ENCODE measurements at places on chromosomes 6 and 20.

DNA sequence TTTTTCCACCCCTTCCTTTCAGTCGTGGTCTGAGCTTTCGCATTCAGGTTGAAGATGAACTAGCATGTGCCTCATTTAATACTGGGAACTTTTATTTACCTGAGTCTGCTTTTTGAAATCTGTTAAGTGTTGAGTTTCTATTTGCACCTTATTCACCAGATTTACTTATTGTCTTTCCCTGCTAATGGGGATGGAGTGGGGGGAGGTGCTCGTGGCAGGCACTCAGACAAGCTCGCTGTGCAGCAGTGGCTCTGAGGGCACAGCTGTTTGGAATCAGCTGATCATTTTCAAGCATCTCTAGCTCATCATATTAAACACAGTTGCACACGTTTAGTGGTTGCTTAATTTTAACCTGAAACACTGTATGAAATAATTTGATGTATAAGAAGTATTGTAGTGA lies 35.6 kb downstream of the UTRN start:
- no peak for DNase-seq

DNA sequence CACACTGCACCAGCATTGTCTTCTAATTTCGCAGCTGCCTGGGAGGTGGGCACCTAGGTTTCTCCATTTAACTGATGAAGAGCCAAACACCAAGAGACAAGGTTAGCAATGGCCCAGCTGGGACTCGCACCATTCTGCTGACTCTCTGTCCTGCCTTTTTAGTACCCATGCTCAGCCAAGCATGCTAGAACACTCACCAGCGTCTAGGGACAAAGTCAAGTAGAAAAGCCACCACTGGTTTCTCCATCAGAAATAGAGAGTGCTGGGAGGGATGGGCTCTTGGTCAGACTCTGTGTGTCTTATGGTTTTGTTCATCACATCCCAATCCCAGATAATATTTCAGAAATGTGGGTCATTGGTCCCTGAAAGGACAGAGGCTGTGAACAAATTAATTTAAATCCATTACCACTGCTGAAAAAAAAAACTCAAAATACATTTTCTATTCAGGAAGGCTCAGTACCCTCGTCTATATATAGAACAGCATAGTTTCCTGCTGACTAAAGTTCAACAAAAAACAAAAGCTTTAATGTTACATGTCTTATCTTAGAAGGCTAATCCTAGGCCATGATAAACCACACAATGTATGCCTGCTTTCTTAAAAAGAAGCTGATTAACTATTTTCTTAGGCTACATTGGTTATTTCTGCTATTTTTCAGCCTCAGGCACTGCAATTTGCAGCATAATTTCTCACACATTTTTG lies 111.0 kb downstream of the TBC1D7 start:
- DNase-seq: peak; percentile 44

DNA sequence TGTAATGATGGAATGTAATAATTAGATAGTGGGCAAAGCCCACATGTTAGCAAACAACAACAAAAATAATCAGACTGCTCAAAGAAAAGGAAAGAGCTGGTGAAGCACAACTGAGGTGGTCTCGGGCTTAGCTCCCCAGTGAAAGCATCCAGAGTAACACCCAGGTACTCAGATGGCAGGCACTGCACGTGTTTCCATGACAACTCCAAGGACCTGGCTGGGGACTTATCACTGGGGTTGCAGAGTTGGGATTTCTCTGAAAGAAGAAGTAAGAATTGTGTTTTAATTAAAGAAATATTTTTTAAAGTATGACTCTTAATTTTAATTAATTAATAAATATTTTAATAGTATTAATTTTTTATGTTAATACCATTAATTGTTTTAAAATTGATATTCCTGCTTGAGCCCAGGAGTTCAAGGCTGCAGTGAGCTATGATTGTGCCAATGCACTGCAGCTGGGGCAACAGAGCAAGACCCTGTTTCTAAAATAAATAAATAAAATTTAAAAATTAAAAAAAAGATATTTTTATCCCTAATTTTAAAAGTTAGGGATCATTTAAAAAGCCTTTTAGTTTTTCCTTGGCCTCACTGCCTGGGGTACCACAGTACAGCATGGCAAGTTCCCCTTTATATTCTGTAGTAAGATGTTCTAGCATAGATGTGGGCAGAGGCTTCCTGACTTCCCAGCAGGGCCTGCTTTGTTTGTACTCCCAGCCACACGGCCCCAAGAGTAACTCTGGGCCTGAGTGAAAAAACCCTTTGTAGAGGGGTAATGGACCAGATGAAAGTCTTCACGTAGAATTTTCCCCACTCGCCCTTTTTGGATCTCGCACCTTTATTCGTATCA lies 42.2 kb upstream of the UST start:
- no peak for DNase-seq

- DNase-seq: no peak
These were observed 74.6 kb upstream of the LAMP5 start for GRCh38 chr20:9439806-9440205.

GRCh38 chr6:112480553-112480952 lies 133.4 kb downstream of the RFPL4B start:
- peak; percentile 5 for DNase-seq

- no peak for DNase-seq
These were observed 156.7 kb downstream of the SYCP2 start for GRCh38 chr20:59776626-59777330.

DNA sequence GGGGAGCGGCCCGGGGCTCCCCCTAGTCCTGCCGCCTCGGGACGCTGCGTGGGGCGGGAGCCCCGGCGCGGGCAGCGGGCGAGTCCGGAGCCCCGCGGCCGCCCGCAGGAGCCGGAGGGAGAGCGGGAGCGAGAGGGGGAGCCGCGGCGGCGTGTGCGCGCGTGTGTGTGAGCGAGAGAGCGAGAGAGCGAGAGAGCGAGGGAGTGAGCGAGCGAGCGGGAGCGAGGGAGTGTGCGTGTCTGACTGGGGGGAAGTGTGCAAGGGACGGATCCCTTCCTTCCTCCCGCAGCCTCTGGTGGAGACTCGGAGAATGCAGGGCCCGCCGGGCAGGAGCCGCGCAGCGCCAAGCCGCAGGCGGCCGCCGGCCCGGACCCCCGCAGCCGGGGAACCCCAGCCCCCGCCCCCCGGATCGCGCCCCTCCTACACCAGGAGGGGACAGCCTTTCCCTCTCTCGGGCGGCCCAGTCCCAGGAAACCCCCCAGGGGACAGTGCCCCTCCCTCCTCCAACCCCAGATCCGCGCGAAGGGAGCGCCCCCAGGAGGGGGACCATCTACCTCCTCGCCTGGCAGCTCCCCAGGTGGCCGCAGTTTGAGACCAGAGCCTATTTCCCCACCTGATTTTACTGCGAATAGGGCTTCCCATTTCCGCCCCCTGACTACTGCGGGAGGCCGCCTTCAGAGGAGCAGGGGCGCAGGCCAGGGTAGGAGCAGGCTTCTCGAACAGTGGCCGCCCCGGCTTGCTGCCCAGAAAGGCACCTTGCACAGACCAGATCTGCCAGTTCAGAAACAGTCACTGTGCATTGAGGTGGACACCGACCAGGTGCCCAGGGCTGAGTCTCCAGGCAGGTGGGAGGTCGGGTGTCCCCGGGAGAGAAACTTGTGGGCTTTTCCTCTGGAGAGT lies at the start of gene CDH22:
Gene CDH22 (minus strand): TSS at position 241 of the 900 bp plus-strand sequence. CDS start 57,204 bp downstream, outside the sequence.
- DNase-seq: peak; percentile 39

GRCh38 chr6:133693565-133693964 lies 195.3 kb upstream of the TCF21 start:
- no peak for DNase-seq

GRCh38 chr6:75167325-75167724 lies 38.5 kb downstream of the COL12A1 start:
- no peak for DNase-seq

GRCh38 chr6:22917344-22917743 lies 348.0 kb downstream of the HDGFL1 start:
- no peak for DNase-seq

DNA sequence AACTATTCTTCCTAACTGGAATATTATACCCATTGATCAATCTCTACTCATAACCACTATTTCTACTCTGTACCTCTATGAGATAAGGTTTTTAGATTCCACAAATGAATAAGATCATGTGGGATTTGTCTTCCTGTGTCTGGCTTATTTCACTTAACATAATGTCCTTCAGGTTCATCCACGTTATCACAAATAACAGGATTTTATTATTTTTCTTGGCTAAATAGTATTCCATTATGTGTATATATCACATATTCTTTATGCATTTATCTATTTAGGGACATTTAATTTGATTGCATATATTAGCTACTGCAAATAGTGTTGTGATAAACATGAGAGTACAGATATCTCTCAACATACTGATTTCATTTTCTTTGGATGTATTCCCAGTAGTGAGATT lies 823.0 kb upstream of the ADGRB3 start:
- DNase-seq: no peak

- peak; percentile 66 for DNase-seq
These were observed 25.2 kb downstream of the HLA-A start for GRCh38 chr6:29967379-29968010.

- DNase-seq: peak; percentile 64
These were observed 69.1 kb downstream of the SLC35F1 start for GRCh38 chr6:117976030-117976651.

DNA sequence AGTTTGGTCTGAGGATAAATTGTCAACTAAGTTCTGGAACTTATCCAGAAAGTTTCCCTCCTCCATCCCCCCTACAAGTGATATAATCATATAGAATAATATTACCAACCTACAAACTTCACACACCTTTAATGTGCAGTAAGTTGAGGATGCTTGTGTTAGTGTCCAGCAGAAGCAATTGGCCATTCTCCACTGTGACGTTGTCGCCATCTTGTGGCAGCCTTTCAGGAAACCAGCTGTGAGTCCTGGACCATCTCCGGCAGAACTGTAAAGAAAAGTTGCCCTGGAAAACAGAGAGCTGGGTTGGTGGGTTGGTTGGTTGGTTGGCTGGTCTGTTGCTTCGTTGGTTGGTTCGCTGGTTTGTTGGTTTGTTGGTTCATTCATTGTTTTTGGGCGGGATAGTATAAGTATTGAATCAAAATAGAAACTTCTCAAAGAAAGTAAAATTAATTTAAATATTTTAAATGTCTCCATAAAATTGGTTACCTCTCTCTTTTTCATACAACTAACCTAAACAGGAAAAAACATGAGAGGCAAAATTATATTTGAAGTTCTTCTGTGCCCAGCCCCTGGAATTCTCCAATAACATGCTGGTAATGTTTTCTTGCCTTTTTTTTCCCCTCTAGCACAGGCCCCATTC lies 127.5 kb downstream of the PKHD1 start:
- peak; percentile 79 for DNase-seq

DNA sequence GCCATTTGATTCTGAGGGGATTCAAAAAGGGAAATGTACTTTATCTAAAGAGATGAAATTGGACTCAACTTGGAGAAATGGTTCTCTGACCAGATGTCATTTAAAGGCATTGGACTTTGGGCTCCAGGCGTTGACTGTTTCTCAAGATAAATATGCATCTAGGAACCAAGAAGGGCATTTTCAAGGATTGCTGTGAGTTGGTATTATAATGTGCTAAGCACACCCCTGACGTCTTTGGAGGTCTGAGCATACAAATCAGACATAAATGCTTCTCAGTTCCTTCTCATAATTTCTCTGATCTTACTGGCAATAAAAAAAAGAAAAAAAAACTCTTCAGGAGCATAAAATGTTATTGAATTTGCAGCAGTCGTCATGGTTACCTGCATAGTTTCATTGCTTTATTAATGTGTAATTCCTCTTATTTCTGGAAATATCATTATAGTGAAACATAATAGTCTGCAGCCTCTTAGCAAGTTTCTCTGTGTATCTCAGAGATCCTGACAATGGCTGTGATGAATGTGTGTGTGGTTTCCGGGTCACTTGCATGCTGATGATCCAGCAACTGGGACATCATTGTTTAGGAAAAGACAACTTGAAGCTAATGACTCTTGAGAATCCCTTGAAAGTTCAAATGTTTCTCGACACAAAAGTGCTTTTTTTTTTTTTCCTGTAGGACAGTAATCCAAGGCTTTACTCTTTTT lies 136.0 kb downstream of the AIG1 start:
- peak; percentile 35 for DNase-seq

DNA sequence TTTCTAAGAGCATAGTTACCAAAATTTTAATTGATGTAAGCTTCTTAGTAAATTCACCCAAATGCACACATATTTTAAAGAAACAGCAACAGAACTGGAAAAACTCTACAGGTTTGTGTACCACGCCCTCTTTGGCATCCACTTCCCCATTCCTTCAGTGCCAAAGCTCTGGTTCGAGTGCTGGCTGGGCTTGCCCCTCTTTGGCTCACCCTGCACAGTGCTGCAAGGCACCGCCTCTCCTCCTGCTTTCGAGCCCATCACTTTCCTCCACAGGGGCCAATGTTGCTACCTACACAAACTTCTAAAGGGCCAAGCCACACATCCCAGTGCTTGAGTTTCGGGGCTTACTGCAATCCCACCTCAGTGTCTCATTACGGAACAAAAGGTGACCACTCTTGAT lies 9.6 kb downstream of the LRP11 start:
- DNase-seq: peak; percentile 31

DNA sequence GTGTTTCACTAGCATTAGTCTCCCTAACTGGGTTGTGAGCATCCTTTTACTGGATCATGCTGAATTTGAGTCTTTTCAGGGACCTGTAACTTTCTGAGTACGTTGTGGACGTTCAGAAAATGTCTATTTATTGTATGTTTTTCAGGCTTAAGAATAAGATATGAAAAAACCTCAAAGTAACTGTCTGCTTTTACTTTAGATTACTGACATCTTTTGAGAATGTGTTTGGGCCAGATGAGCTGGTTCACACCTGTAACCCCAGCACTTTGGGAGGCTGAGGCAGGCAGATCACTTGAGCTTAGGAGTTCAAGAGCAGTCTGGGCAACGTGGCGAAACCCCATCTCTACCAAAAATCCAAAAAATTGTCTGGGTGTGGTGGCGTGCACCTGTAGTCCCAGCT lies 32.7 kb downstream of the NCOA3 start:
- DNase-seq: no peak

- DNase-seq: peak; percentile 78
These were observed 5.3 kb upstream of the FILIP1 start for GRCh38 chr6:75498862-75499261.

- DNase-seq: no peak
These were observed 15.4 kb downstream of the PTK7 start for GRCh38 chr6:43091436-43091991.

DNA sequence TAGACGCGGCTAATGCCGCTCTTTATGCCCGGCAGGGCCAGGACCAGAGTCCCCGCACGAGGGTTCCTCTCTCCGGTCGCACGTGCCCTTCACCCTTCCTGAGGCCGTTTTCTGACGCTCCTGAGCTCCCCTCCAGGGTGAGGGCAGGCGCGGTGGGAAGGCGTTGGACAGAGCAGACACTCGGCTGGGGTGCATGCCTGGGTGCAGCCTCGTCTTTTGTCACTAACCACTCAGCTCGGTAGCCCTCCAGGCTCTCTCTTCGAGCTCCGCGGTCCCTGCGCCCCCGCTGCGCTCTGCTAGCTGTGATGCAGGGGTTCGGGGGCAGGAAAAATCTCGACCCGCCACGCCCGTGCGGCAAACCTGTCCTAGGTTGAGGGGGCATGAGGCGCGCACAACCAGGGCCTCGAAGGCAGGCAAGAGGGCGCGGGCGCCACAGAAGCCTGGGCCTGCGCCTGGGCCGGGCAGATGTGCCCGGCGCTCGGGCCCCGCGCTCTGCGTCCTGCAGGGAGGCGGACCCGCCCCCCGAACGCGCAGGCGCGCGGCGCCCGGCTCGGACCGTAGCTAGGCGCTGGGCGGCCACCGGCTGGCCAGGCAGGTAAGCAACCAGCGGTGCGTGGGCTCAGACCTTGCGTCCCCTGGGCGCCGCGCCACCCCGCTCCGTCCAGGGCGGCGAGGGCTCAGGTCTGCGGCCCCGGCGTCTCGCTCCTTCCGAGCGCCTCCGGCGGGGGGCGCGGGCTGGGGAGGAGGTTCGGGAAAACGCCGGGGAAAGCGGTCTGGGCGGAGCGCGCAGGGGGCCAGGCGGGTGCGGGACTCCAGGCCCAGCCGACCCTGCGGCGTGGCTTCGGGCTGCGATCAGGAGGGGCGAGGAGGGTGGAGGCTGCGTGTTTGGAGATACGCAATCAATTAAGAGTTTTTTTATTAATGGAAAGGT lies at the start of gene L3MBTL1:
Gene L3MBTL1 (plus strand): TSS at position 548 of the 931 bp plus-strand sequence. CDS start 5,807 bp downstream, outside the sequence.
- peak; percentile 55 for DNase-seq

Data from dermis blood vessel endothelial cell (primary cell).